Stimulated activated CD4-positive, alpha-beta T cell treated with anti-CD3 and anti-CD28 coated beads, Interleukin-4, amount 100 ng/mL, for 24 hours (primary cell): ENCODE measurements at places on chromosomes 3 and 15.

DNA sequence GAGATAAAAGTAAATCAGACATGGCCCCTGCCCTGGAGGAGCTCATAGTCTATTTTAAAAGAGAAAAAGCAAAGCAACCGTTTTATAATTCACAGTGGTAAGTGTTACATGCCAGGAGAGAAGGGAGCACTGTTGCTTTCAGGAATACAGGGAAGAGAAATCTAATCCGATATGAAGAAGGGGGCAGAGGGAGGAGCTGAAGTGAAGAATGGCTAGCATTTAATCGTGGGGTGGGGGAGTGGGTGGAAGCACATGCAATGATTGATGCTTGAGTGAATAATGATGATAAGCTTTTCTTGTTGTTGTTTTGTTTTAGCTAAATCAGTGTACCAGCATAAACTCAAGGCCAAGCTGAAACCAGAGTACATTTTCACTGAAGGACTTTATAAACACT lies 629.5 kb downstream of the MAGI1 start:
- DNase-seq: no peak

- DNase-seq: no peak
Observed at GRCh38 chr3:169295126-169295525, 368.4 kb downstream of the MECOM start.

- DNase-seq: no peak
Observed at GRCh38 chr3:148998297-148998696, 7.0 kb downstream of the GYG1 start.

DNA sequence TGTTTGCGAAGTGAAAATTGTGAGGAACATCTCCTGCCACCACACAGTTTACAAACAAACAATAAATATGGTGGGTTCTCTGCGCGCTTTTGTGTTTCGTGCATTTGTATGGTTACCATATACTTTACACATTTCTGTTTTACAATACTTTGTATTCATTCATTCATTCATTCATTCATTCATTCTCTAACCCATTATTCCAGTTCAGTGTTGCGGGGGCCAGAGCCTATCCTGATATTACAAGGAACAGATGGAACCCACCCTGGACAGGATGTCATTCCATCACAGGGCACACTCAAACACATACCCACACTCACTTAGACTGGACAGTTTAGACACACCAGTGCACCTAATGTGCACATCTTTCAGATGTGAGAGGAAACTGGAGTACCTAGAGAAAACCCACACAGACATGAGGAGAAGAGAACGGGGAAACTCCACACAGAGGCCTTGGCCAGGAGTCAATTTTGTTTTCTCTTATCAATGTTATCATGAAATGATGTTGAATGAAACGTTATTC lies 160.5 kb downstream of the FNDC3B start:
- DNase-seq: no peak

- no peak for DNase-seq
Observed at GRCh38 chr3:138408751-138409570, 25.5 kb upstream of the ESYT3 start.

DNA sequence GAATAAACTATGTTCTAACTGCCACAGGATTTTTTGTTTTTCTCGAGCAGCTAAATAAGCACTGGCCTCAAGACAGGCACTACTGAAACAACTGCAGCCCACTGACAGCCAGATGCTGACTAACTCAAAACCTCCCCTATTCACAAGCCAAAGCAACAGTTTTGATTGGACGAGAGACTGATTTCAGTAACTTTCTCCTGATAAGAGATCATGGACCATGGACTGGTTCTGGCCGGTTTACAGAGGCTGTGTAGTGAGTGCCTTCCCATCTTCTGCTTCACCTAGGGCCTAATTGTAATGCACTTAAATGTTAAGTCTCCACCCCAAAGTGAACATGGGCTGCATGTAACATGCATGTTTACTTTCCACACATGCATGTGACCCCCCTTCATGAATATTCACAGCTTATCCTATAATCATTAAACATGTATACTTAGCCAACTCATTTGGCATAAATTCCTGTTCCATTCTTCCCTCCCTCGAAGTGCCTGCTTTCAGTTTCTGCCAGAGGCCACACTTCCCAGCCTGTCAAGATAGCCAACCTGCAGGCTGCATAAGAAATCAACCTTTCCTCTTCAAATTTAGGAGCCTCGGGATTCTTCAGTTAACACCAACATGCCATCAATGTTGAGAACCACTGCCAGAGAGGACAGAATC lies 108.2 kb downstream of the ULK4 start:
- DNase-seq: no peak

DNA sequence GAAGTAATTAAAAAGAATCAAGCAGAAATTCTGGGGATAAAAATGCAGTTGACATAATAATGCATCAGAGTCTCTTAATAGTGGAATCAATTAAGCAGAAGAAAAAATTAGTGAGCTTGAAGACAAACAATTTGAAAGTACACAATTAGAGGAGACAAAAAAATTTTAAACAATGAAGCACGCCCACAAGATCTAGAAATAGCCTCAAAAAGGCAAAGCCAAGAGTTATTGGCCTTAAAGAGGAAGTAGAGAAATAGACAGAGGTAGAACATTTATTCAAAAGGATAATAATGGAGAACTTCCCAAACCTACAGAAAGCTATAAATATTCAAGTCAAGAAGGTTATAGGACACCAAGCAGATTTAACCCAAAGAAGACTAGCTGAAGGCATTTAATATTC lies 113.3 kb downstream of the TBC1D2B start:
- DNase-seq: no peak

DNA sequence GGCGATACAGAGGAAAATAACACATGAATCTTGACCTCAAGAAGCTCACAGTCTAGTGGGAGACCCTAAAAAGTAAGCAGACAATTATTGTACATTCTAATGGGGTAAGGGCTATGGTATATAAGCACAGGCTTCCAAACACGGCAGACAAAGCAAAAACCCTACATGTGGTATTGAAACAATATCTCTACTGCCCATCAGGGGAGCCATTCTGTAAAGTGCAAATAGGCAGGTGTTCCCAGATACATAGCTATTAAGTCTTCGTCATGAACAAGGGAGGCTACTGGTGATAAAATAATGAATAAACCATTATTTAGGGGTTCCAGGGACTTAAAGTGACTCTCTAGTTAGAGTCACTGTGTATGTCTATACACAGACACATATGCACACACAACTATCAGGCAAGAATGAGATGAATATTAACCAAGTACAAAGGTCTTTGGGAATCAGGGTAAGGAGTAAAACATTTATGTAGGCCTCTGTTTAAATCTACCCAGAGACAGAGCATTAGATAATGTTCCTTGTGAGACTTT lies 38.7 kb upstream of the ASB14 start:
- no peak for DNase-seq

GRCh38 chr3:116188231-116188785 lies 257.0 kb downstream of the LSAMP start:
- no peak for DNase-seq

GRCh38 chr15:101156509-101157159 lies 95.2 kb downstream of the CHSY1 start:
- no peak for DNase-seq

GRCh38 chr3:89145995-89146394 lies 38.6 kb downstream of the EPHA3 start:
- no peak for DNase-seq

DNA sequence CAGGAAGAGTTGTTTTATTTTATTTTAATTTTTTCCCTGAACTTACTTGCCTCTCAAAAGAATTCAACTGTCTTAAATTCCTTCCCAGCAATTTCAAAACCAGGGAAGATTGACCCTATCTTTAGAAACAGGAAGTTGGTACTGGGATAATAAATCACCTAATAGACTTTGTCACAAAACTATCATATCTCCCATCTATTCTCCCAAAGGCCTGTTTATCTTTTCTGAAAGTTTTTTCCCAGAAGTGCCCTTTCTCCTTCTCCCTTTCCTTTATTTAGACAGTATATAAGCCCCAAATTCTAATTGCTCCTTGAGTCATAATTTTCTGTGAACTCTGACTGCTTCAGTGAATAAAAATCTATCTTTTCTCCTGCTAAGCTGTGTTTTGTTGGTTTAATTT lies 2.9 kb upstream of the RNF7 start:
- DNase-seq: no peak

GRCh38 chr3:104879919-104880318 lies 486.8 kb upstream of the ALCAM start:
- DNase-seq: no peak

DNA sequence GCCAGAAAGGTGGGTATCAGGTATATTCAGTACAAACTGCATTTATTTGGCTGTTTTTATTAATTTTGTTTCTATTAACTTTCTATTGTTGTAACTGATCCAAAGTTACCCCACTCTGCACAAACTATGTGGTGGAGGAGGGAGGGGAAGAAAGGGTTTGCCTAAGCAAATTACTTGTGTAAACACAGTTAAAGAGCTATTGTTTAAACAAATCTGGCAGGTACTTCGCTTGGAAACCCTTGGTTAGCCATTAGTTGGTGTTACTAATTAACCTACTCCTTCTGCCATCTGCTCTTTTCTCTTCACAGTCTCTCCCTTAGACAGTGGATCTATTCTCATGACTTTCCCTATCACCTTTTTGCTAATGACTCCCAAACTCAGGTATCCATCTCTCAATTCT lies 328.4 kb upstream of the NECTIN3 start:
- DNase-seq: no peak

DNA sequence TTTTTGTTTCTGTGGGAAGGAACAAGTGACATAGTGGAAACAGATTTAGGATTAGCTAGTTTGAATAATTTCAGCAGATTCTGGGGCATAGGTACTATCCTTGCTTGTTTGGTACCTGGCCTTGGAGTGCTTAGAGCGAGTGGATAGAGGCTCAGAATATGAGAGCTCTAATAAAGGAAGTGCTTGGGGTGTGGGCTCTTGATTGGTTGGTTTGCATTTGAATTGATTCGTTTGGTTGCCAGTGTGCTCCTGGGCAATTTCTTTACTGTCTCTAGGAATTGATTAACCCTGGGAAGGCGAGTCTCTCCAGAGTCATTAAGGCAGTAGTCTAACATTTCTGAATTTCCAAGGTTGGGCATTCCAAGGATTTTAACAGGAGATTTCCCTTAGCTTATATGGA lies 98.0 kb downstream of the DTWD1 start:
- no peak for DNase-seq

DNA sequence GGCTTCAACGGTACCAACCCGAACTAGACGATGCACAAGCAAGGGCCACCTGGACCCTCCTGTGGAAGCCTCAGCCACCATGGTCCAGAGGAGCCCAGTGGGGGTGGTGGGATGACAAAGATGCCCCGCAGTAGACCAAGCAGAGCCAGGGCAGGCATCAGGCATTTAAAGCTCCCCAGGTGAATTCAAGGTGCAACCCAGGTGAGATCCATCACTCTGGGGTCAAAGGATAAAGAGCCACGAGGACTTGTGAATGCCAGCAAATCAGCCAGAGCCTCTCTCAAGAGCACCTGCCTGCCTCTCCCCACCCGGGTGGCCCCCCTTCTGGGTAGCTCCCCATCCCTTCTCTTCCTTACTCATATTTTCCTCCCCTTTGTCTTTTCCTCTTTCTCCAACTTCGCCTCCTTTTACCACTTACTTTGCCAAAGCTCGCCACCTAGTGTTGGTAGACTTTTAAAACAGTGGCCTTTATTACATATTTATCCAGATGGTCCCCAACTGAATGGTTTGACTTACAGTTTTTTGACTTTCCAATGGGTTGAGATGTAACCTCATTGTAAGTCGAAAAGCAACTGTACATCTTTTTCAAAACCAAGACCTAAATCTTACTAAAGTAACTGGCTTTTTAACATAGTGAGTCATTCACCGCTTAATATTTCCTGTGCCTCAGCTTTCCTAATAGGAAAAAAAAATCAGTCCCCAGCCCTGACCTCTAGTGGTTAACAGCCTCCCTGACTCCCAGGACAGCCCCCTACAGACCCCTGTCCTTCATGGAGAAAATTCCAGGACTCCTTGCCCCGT lies 18.8 kb downstream of the PLA2G4F start:
- DNase-seq: peak; percentile 9

DNA sequence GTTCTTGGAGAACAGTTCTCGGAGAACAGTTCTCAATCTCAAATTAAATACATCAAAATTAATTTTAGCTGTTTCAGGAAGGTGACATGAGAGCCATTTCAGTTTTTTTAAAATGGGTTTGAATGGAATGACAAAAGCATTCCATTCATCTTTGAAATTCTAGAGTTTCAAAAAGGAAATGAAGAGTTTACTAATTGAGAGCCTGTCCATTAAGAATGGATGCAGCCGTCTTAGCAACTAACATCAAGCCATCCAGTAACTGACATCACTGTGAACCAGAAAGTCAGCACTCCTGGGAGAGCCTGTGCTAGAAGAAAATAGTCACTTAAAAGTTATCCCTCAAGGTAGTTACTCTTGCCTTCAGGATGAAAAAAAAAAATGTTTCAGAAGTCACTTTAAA lies 47.0 kb upstream of the FSTL1 start:
- DNase-seq: no peak

- no peak for DNase-seq
Observed at GRCh38 chr15:95742836-95743235, 587.7 kb upstream of the NR2F2 start.

DNA sequence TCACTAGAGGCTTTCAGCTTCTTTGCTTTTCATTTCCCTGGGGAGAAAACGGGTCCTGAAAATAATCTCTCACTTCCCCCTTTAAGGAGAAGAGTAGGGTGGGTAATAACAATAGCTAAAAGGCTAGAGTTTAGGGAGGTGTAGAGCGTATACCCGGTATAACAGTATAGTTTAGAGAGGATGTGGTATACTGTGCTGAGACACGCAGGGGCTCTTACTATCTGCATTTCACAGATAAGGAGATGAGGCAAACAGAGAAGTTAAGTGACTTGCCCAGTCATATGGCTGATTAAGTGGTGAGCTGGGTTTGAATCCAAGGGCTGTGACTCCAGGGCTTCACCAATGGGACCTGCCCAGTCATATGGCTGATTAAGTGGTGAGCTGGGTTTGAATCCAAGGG lies 15.0 kb upstream of the KCNMB3 start:
- DNase-seq: no peak

DNA sequence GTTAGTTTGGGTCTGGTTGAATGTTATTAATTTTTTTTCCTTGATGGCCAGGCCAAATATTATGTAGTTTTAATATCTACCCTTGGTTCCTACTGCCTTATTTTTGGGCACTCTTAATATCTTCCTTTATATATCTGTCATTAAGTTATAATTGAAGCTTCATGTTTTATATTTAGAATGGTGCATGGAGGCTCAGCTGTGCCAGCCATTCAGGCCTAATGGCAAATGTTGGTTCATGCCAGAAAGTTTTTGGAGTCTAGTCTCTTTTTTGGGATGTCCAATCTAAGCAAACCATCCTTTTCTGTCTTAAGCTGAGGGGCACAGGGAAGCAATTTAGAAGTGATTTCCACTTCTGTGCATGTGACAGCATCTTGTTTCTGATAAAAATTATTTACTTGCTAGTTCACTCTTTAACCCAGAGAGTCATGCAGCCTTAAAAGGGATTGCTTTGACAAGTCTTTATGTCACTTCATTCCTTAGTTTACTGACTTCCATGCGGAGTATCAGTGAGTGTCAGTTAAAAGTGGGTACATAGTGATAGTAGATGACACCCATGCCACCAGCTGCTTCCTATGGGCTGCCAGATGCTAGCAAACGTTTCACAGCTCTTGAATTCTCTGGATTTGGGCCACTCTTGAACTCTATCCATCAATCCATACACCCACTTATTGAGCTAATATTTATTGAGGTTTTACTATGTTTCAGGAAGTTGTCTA lies 33.0 kb downstream of the MITF start:
- no peak for DNase-seq
